ENCODE measurements at places on chromosomes 3 and 15.
A peak's percentile ranks its signal among the peaks of the same experiment; 100 is the strongest.

GRCh38 chr3:190430906-190431305, 18.8 kb downstream of the TMEM207 start:
- DNase-seq = no peak

GRCh38 chr15:70856884-70857561, 3.1 kb upstream of the LARP6 start:
- no peak for DNase-seq

DNA sequence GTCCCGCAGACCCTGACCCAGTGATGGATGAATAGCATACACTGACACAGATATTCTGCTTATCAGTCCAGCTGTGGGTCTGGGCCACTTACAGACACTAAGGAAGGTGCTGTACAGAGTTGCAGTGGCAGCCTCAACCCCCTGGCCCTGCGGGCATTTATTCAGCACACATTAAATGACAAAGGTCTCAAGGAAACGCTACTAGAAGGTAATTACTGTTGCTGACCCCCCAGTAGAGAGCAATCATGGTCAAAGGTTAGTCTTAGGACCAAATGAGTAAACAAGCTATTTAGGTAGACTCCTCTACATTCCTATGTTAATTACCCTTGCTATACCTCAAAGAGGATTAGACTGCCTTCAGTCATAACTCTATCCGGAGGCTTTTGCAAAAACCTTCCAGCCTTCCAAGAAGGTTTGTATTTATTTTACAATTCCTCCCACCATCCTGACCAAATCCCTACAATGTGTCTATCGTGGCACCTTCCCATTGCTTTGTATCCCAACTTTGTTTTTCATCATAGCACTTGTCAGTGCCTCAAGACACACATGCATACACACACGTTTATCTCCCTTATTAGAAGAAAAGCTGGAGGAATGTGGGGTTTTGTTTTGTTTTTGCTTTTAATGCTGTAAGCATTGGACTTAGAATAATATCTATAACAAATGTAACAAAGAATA, 227.9 kb downstream of the PYDC2 start:
- no peak for DNase-seq

GRCh38 chr15:43872416-43873020, 45.7 kb downstream of the WDR76 start:
- DNase-seq = no peak

DNA sequence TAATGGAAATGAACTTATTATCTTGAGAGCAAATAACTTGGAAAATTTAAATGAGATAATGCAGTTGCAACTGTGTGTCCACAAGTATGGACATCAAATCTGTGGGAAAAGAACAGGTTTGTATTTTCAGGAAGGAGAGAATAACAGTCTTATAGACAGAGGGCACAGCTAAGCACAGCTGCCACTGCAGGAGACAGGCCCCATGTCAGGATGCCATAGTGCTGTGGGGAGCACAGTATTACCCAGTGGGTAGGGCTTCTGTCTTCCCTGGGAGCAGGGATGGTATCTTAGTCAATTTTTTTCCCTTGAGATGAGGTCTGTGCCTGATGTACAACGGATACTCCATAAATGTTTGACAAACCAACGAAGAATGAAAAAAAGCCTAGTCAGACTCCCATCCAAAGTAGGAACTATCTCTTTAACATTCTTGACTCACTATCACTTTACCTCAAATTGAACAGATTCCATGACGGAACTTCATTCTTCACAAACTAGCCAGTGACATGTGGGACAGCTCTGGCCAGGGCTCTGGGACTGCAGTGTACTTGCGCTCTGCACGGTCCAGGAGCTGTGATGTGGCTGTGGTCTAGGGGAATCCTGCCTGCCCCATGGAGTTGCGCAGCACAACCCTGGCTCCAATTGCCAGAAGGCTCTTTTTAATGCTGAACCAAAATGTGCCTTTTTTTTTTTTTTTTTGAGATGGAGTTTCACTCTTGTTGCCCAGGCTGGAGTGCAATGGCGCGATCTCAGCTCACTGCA, 48.3 kb downstream of the PARP14 start:
- no peak for DNase-seq

DNA sequence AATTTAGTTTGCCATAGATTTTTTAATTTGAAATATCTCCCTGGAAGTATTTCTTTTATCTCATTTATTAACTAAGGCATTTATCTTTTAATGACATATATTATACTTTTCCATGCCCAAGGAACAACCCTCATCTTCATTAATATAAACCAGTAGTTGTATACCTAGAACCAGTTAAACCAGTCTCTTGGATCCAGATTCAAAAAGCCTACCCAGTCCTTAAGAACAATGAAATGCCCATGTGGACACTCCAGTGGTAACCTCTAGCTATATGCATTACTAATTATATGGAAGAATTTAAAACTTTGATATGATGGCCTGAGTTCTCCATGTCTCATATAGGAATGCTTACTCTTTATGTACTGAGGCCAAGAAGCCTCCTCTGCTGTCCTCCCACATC, 4.8 kb downstream of the SIDT1 start:
- no peak for DNase-seq

DNA sequence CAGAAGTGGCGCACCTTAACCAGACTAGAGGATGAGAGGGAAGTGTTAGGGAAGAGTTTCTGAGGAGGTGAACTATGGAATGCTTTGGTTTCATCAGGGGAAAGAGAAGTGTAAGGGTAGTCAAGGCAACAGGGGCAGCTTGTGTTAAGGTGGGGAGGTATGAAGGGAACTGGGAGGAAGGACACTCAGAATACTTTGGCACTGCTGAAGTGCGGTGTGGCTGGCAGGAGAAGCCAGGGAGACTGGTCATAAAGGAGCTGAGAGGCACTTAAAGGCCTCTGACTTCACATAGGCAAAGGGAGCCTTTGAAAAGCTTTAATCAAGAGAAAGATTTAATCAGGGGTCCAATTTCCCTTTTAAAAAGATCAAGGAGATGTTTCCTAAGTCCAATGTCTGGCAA, 129.0 kb downstream of the ERC2 start:
- no peak for DNase-seq

GRCh38 chr3:197169028-197169427, 129.4 kb downstream of the DLG1 start:
- DNase-seq = no peak

GRCh38 chr3:70607469-70607868, 295.0 kb upstream of the MDFIC2 start:
- no peak for DNase-seq

DNA sequence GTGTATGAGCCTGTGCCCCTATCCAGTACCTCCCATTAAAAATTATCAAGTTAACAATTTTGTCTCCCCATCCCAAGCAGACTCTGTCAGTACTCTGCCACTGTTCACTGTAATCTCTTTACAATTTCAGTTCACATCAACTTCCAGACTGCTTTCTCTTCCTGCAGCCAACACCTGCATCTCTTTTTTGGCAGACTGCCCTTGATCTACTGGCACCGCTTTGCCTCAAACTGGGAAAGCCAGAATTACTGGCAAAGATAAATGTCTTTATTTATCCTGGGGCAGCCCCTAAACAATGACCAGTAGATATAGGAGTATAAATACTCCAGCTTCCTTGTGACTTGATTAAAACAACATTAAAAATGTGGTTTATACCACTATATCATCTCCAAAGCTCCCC, 494.1 kb downstream of the ZNF385D start:
- DNase-seq = no peak

GRCh38 chr3:193040836-193041672, 123.4 kb upstream of the MB21D2 start:
- no peak for DNase-seq

DNA sequence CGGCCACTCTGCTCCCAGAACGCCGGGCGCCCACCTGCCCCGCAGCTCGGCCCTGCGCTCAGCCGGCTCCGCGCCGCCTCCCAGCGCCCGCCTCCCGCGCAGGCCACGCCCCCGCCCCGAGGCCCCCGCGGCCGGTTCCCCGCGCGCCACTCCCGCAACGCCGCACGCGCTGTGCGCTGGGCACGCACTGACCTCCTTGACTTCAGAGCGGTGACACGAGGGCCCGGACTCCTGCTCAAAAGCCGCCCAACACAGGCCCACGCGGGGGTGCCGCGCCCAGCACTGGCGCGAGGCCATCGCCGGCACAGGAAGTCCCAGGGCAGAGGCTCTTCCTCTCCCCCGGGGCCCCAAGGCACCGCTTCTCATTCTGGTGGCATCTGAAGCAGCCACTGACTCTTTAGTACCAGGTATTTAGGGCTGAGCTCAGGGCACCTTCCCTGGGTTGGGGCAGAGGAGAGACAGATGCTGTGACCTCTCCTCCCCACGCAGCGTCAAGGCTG, 12.4 kb downstream of the TNK2 start:
- peak; percentile 65 for DNase-seq

- no peak for DNase-seq
Observed at GRCh38 chr15:94168250-94168649, 63.1 kb upstream of the MCTP2 start.

- no peak for DNase-seq
Observed at GRCh38 chr15:32218666-32219065, 184.4 kb downstream of the GOLGA8K start.

DNA sequence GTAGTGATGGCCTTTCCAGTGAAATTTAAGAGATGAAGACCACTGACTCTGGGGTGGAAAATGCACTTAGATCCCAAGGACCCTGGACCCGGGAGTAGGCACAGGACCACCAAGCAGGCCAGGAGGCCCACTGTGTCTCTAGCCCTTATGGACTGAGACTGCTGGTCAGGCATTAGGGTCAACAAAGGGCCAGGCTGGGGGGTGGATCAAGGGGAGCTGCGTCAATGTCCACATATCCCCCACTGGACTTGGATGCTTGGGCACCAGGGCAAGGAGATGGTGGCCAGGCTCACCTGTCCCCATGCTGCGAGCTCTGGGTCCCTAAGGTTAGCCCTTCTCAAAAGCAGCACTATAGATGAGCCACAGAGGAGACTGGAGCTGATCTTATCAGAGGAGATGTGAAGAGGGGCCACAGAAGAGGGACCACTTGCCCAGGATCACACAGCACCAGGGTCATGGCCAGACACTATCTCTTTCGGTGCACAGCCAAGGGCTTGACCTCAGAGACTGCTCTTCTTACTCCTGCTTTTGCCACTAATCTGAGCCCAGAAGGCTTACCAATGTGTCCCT, 14.7 kb downstream of the RAB6B start:
- DNase-seq = no peak

GRCh38 chr3:127448161-127448561, 142.4 kb downstream of the TPRA1 start:
- DNase-seq = no peak

DNA sequence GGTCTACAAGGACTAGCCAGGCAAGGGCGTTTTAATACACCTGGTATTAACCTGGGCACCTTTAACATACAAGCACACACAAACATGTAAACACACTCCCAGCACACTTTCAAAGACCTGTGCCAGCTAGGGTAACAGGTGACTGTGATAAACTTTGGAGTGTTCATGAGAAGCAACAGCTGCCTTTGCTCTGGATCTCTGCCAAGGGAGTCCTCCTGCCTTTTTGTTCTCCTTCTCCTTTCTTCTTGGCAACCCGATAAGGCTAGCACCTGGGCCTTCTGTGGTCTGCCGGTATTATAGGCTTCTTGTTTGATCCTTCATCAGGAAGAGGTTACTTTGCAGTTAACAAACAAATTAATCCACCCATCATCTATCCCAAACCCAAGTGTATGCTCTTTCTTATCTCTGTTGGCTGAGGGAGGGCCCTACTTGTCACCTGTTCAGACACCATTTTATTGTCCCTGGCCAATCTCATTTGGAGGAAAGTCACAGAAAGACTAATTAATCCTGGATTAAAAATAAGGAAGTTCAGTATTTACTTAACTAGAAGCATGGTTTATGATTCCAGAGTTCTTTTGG, at the start of gene RETNLB:
TSS of gene RETNLB (minus strand) at position 7 of the 579 bp plus-strand sequence. CDS start 225 bp downstream, outside the sequence.
- DNase-seq = no peak

GRCh38 chr3:175554801-175555200, 695.7 kb downstream of the NAALADL2 start:
- DNase-seq = no peak

GRCh38 chr15:55267401-55268175, 22.0 kb downstream of the RAB27A start:
- DNase-seq = peak; percentile 70

DNA sequence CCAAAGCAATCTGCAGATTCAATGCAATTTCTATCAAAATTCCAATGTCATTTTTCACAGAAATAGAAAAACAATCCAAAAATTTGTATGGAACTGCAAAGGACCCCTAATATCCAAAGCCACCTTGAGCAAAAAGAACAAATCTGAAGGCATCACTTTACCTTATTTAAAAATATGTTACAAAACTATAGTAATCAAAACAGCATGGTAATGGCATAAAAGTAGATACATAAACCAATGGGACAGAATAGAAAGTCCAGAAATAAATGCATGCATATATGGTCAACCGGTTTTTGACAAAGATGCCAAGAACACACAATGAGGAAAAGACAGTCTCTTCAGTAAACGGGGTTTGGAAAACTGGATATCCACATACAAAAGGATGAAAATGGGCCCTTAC, 39.4 kb upstream of the PPARG start:
- no peak for DNase-seq

DNA sequence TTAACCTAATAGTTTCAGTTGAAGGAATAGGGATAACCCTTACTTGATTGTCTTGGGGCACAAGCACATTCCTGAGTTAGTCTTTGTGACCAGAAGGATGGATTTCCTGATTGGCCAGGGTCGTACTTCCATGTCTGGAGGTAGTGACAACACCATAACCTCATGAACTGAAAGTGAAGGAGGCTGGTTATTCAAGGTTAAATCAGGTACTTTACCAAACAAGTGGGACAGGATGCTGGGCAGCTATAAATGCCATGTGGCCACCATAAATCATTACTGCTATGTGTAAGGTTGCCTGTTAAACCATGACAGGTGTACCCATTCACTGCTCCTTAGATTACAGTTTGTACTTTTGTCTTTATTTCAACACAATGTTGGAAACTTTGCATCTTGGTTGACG, 128.3 kb upstream of the SAMMSON start:
- no peak for DNase-seq

GRCh38 chr15:89704411-89704810, 13.8 kb downstream of the WDR93 start:
- no peak for DNase-seq

DNA sequence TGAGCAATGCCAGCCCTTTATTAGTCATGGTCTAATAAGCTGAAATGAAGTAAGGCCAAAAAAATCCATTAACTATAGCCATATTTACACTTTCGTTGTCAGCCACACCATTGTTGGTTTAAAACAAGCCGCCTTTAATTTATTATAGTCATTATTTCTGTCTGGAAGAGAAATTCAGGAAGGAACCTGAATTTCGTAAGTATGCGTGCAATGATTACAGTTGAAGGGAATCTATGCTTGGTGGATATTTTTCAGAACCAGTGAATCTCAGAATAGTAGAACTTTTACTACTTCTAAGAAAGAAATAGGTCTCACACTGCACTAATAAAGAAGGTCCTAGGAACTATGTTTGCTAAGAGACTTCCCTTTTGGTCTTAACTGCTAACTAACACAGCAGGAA, 59.1 kb downstream of the FAM43A start:
- no peak for DNase-seq
